Vagina (tissue), 2 donors: ENCODE measurements at places on chromosomes 5 and 9. TPM values are rescaled to one million over a fixed set of nuclear protein-coding genes. Genes with fewer than 3 reads are reported as not detected.

CD14 gene
- 48.4 TPM for total RNA-seq

DNA sequence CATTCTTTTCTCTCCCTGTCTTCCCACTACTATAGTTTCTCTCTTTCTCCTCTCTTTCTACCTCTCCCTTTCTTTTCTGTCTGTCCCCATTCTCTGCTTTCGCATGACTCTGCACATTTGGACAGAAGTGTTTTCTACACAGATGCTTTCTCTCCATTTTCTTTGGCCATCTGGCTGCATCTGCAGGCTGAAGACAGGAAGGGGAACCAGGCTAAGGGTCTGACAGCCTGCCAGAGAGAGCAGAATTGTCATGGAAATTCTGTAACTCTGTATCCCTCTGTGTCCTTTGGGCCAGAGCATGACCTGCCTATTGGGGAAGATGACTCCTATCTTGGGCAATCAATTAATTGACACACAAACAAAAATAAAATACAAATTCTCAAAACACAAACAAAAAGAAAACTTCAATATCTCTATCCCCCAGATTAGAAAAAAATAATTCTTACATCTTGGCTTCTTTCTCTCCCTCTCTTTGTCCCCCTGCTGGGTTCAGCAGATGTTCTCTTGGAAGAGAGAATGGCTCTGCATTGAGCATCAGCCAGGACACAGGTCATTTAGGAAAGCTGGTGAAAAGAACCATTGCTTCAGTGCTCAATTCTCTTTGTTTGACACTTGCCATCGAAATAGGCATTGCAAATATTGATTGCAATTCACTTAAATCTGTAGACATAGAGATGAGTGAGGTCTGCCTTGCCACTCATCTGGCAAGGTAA, 415.9 kb upstream of the KLF4 start:
- no peaks in the 10 kb centered on the region for H3K4me1 ChIP-seq
- H3K27me3 ChIP-seq = no peaks in the 10 kb centered on the region
- H3K36me3 ChIP-seq = no peaks in the 10 kb centered on the region
- DNase-seq = peak; percentile 7

DNA sequence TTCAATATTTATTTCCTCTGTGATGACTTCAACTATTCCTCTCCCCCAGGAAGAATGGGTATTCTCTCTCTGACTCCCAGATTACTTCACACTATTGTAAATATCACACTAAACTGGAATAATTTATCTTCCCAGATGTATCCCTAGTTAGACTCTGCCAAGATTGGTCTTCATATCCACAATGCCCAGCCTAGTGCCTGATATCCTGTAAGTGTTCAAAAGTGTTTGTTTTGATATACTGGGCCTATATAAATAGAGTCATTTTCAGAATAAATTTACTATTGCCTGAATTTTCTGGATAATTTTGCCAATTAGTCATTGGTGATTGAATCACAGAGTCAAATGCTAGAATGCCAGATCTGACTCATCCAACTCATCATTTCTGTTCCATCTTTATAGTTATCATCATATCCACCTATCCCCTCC, 143.7 kb upstream of the TNC start:
- no peaks in the 10 kb centered on the region for H3K36me3 ChIP-seq
- H3K27ac ChIP-seq = no peak overlapping the region
- no peak overlapping the region for H3K4me3 ChIP-seq
- H3K4me1 ChIP-seq = no peaks in the 10 kb centered on the region
- no peaks in the 10 kb centered on the region for H3K27me3 ChIP-seq

DNA sequence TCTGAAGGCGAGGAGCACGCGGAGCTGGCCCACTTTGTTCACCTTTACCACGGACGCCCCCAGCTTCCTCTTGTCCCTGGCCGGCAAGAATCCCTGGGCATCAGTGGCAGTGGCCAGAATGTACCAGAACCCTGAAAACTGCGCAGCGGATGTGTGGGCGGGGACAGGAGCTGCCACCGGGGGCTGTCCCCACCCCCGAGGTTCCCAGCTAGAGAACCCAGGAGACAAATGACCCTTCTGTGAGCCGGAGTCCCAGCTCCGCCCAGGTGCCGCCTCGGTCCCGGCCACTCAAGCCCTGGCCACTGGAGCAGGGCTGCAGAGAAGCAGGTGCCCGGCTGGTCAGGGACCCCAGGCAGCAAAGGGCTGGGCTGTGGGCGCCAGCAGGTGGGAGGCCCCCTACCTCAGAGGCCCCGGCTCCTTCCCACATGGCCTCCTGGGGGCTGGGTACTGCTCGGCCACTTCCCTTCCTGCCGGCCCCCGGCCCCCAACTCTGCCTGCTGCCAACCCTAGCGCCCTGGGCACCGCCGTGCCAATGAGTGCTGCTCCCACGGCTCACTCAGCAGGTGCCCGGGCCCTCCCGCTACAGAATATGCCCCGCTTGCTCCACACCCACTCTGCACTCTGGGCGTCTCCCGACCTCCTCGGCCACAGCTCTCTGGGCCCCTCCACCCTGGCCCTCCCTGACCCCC, 713 bp downstream of the LCN10 start:
- H3K4me1 ChIP-seq = peaks cover 33% of the 10 kb centered on the region
- peaks cover 3% of the 10 kb centered on the region for H3K27me3 ChIP-seq
- no peak overlapping the region for H3K27ac ChIP-seq
- DNase-seq = no peak
- no peaks in the 10 kb centered on the region for H3K36me3 ChIP-seq
- H3K4me3 ChIP-seq = no peak overlapping the region

DNA sequence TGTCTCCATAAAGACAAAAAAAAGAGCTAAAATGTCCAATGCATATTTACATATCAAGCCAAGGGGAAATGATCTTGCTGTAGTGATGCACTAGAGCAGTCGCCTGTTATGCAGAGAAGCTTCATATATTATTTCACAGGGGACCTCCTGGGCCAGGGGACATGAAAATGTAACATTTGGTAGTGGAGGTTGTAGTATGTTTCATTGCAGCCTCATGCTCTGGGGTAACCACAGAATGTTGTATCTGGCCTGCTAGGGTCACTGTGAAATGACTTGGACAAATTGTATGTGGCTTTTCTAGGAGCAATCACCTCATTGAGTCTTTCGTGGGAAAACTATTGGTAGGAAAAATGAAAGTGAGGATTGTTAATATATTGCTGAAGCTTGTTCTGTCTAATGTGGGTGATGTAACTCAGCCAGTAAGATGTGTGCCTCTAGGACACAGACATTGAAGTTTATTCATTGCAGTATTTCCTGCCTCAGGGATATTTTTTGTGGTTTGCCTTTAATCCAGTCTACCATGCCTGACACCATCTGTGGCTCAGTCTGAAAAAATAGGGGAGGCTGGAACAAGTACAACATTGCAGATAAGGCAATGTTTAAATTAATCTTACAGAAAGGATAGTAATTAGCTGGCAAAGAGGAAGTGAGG, 430.8 kb upstream of the TNC start:
- no peak overlapping the region for H3K27ac ChIP-seq
- no peak for DNase-seq
- H3K4me3 ChIP-seq = no peak overlapping the region
- no peaks in the 10 kb centered on the region for H3K36me3 ChIP-seq

DNA sequence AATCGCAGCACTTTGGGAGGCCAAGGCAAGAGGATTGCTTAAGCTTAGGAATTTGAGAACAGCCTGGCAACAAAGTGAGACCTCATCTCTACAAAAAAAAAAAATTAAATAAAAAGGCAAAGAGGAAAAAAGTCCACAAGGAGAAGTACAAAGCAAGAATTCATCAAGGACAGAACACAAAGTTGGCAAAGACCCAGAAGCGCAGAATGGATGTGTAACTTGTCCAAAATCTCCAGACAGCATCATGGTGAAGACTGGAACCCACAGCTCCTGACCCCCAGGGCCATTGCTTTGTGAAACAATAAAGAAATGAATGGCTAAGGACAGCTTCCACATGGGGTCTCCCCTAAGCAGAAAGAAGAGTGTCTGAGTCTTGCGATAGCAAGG, 7.8 kb downstream of the HSD17B3 start:
- H3K4me3 ChIP-seq = no peak overlapping the region
- H3K36me3 ChIP-seq = no peaks in the 10 kb centered on the region
- no peaks in the 10 kb centered on the region for H3K27me3 ChIP-seq
- DNase-seq = no peak
- H3K27ac ChIP-seq = no peak overlapping the region
- no peaks in the 10 kb centered on the region for H3K4me1 ChIP-seq
